ENCODE measurements at places on chromosomes 11 and 22.

GRCh38 chr22:29345932-29346331 lies 30.4 kb upstream of the RASL10A start:
- no peak for DNase-seq

DNA sequence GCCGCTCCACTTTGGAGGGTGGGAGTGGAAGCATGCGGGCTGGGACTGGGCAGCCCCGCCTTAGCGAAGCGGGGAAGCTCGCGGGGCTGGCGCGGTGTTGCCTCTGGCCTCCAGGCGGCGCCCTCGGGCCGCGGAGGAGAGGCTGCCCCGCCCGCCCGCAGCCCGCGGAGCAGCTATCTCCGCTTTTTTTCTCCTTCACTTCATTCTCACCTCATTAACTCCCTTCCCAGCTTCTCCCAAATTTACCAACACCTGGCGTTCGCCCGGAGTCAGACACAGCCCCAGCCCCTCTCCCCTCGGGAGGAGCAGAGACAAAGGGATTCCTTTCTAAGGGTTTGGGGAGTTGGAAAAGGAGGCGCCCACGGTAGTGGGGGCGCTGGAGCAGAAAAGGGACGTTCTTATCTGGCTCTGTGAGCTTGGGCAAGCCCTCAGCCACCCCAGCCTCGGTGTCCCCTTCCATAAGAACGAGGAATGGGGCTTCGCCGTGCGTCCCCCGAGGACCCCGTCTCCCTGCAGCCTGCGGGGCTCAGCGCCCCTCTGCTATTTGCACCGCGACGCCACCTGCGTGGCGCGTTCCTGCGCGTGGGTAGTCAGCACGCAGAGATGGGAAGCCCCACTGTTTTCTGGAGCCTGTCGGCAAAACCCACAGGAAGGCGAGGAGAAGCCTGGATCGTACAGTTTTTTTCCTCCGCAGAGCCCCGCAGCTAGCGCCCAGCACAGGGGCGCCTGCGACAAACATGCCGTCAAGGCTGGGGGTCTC lies 1.5 kb upstream of the WNT11 start:
- peak; percentile 75 for DNase-seq

DNA sequence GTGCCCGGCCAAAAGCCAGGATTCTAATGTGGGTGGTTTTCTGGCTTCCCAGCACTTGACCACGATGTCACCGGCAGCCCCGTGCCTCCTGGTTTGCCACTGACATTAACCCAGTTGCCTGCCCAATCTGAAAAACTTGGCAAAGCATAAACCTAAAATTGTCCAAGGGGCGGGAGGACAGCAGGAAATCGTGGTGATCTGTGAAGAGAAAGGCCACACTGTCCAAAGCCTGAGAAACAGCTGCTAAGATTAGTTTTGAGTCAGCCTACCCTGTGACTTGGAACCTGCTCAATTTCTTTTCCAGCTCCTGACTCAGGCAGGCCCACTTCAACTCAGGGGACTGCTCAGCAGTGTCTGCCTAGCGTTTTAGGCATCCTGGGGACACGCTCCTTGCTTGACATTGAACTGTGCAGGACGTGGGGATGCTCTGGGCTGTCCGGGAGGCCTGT lies 8.2 kb upstream of the F2 start:
- no peak for DNase-seq

GRCh38 chr11:5527716-5528115 lies 11.2 kb upstream of the UBQLNL start:
- DNase-seq, result no peak

DNA sequence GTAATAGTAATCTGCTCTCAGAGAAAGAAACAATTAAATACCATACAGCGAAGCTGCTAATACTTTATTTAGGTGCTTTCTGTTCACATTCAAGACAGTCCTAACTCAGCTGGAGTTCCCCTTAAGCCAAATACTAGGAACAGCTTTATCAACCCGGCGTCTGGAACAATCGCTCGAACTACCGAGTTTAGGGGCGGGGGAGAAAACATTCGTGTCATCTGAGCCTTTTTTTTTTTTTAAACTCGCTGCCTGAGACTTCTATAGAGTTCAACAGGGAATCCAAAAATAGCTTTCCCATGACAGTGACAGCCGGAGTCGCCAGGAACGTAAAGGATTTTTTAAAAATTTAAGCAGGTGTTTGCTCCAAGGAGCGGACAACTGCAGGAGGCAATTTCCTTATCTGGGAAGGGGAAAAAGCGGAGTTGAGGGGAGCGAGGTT lies 852 bp downstream of the TRAF6 start:
- no peak for DNase-seq

- no peak for DNase-seq
These were observed 14.1 kb upstream of the SYT8 start for GRCh38 chr11:1820463-1821325.

- DNase-seq, result no peak
These were observed 6.6 kb upstream of the NPTXR start for GRCh38 chr22:38850399-38850798.

GRCh38 chr11:20157728-20158127 lies 2.5 kb downstream of the DBX1 start:
- DNase-seq, result no peak

DNA sequence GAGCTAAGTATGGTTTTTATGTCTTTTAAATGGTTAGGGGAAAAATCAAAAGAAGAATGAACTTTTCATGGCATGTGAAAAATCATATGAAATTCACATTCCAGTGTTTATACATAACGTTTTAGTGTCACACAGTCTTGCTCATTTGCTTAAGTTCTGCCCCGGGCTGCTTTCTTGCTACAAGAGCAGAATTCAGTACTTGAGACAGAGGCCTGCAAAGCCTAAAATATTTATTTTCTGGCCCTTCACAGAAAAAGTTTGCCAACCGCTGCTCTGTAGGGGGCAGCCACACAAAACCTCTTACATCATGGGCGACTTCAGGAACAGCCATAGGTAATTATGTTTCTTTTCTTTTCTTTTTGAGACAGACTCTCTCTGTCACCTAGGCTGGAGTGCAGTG lies 1.0 kb upstream of the ATG2A start:
- no peak for DNase-seq

DNA sequence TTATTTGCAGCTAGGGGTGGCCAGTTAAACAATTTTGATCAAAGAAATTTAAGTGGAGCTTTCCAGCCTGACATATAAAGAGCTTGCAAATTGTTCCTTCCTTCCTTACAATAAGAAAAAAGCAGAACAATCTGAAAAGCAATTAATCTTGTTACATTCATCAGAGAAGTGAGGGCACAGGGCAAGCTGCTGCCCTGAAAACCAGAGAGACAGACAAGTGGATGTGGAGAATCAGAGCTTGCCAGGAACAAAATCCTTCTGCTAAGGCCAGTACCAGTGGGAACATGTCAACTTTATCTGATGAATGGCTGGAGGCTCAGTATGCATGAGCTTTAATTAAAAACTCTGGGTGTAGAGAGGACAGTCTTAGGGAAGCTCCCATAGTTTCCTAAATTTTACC lies 8.8 kb downstream of the CCDC179 start:
- no peak for DNase-seq

- no peak for DNase-seq
These were observed 43.9 kb downstream of the ADM start for GRCh38 chr11:10348650-10349280.

GRCh38 chr11:78789375-78789774 lies 214.7 kb upstream of the NARS2 start:
- DNase-seq, result no peak

GRCh38 chr11:8232849-8233606 lies 30.6 kb downstream of the LMO1 start:
- DNase-seq, result no peak

DNA sequence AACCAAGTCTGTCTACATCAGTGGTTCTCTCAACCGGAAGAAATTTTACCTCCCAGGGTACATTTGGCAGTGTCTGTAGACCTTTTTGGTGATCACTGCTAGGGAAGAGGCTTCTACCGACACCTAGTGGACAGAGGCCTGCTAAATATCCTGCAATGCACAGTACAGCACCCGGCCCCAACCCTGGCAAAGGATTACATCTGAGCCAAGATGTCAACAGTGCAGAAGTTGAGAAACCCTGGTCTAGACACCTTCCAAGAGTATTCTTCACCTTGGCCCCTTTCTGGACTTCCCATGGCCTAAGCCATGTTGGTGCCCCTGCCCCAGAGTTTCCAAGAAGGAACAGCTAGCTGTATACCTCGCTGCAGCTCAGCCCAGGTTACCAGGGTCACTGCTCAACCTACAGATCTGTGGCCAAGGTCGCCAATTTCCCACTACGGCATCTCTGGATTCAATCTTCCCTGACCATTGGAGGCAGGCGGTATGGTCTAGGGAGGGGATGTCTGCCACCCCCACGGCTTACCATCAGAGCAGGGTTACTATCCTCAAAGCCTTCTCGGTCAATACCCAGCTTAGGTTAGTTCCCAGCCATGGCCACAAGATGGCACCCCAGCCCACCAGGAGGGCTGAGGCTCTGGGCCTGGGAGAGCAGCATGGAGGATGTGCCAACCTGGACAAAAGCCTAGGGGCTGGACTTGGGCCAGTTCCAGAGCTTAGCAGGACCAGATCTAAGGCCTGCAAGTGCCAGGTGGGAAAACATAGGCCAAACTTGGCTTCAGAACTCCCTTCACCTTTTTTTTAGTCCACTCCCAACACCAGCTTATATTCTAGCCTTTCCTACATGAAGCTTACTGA lies 3.7 kb upstream of the KCNC1 start:
- DNase-seq, result peak; percentile 65

DNA sequence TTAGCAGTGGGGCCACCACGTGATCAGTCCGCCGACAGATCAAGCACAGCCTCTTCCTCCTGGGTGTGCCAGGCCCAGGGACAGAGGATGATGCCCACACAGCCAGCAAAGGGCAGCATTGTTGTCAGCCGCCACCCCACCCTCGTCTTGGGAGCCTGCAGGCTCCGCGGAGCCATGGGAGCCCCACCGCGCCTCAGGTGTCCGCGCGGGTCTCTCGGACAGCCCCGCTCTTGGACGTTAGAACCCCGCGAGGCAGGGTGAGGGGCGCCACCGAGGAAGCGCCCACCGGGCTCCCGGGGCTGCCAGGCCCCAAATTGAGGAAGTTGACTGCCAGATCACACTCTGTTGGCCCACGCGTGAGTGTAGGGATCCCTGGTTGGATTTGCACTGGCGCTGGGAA lies 83.9 kb upstream of the MS4A8 start:
- DNase-seq, result no peak

DNA sequence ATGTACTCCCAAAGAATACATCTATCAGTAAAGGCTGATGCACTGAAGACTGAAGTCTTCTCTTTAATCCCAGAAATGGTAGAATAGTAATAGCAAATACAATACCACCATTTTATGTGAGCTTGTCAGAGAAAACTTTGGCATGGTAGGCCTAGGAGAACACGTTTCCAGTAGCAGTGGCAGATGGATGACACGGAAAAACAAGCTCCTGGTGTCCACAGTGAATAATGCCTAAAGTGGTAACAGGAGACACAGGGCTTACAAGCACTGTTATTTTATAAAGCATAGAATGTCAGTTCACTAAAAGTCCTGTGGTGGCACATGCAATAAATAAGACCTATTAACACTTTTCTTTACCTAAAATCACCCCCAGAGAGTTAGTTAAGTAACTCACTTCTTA lies 277.6 kb downstream of the TTC28 start:
- DNase-seq, result no peak

GRCh38 chr22:36538529-36538928 lies 9.6 kb upstream of the EIF3D start:
- DNase-seq, result no peak

DNA sequence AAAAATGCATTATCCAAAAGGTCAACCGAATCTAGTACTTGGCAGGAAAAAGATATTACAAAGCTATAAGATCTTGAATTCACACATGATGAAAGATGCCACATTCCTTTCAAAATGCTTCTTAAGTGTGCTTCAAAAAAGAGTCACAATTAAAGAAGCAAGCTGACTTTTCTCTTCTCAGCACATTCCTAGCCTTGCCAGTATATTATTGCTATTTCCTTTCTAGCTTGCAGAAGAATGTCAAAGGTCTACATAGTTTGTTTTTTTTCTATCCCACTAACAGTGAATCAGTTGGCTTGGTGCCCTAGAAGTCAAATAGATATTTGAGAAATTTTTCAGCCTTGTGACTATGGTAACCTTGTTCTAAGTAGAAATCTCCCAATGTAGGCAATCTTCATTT lies 56.8 kb downstream of the GUCY1A2 start:
- no peak for DNase-seq

DNA sequence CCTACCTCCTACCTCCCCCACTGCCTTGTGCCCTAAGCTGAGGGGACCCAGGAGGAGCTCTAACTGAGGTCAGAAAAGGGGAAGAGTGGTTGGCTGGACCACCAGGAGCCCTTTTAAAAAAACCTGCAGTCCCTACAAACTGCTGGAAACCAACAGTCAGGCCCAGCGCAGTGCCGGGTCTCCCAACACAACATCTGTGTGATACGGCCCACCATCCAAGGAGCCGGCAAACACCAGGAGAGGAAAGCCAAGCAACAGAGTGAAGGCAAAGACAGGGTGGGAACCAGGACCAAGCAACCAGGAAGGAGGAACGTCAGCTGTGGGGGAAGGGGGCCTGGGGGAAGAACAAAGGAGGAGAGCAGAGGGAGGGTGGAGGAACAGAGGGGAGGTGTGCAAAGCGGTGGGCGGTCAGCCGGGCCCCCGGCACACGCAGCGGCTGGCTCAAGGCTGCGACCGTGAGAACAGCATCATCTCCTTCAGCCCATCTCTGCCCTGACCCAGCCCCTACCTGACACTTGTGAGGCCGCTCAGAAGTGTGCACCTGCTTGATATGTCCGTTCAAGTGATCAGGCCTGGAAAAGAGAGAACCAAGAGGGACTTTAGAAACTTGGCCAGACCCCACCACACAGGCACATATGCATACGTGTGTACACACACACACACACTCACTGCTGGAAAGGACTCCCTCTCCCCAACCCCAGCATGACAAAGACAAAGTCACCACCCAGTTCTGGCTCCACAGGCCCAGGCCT lies 3.6 kb downstream of the PATZ1 start:
- no peak for DNase-seq

GRCh38 chr22:39645532-39645931 lies 75.0 kb downstream of the CACNA1I start:
- no peak for DNase-seq

DNA sequence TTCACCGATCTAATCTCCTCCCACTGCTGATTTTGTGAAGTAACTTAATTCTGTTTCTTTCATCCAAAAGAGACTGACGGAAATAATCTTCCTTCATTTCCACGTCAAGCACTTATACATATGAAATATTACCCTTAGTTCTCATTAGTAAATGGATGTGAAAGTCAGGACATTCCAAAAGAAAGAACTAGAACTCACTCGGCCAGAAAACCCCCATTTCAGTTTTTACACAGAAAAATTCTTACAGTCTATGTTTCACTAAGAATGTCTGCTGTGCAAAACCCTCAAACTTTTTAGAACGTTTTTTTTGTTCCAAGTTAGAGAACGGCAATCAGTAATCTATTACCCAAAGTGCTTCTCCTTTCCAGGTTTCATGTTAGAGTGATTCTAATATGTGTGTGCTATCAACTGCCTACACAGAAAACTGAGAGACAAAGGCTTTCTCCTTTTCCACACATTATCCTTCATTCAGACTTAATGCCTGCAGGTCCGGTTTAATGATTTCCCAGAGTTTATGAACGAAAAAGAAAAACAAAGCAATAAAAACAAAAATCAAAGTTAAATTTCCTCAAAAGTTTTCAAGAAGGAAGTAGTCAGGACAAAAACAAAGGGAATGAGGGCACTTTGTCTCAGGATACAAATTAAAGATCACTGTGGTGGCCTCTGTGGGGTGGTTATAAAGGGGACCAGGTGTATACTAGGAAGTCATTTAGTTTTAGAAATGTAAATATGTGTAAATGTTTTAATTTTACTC lies 11.3 kb upstream of the SESN3 start:
- DNase-seq, result no peak

GRCh38 chr11:104734998-104735397 lies 163.3 kb downstream of the CASP12 start:
- no peak for DNase-seq
